ENCODE measurements at places on chromosomes 5 and 9.

DNA sequence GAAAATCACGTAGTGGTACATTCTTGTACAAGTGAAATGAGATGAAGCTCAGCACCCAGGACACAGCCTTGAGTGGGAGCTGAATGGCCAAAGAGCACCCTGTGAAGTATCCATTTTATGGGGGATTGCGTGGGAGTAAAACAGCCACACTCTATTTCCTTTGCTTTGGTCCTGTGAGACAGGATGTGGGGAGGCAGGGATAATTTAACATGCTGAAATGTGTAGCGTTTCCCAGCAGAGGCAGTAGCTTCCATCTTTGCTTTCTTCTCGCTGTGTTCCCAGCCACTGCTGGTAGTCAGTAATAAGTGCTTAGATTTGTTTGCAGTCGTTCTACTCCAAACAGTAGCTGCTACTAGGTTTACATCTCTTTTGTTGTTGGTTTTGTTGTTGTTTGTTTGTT lies 4.4 kb downstream of the IL31RA start:
- peak; percentile 56 for DNase-seq

- no peak for DNase-seq
Measured at GRCh38 chr5:142807372-142807911, 37.3 kb downstream of the ARHGAP26 start.

DNA sequence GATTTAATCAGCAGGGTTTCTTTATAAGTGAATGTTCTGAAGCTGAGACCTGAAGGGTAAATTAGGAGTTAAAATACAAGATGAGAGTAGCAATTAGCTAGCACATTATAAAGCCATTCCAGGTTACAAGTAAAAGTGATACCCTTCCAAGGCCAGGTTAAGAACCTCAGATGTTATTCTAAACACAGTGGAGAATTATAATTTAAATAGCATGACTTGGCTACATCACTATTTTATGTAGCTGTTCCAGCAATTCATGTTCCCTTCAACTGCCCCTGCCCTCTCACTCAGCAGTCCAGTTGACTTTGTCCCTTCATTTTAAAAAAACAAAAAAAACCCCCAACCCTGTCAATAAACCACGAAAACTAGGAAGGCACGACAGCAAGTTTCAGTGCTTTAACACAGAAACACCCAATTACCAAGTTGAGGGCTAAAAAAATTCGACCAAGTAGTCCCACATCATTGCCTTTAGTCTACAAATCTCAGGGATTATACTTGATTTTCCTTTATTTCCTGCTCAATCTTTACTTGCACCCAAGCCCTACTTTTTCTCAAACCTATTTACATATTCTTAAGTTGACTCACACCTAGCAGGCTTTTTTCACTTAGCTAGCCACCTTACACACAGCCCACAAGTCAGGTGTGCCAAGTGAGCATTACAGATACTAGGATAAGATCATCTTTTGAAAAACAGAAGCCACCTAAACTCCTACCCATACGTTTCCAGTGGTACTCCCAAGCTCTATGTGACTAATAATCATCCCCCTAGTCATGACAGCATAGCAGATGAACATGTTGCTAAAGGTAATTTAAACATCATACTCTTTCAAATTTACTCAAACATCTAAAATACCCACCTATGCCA lies 3.4 kb downstream of the RPL37 start:
- no peak for DNase-seq

- DNase-seq, result peak; percentile 29
Measured at GRCh38 chr9:135156525-135157510, 69.3 kb downstream of the OLFM1 start.

- no peak for DNase-seq
Measured at GRCh38 chr5:56155992-56156584, 77.0 kb downstream of the ANKRD55 start.

- DNase-seq, result peak; percentile 98
Measured at GRCh38 chr9:106878934-106879333, 16.0 kb downstream of the ZNF462 start.

- no peak for DNase-seq
Measured at GRCh38 chr5:133985540-133986180, 17.2 kb upstream of the C5orf15 start.

GRCh38 chr9:33162721-33163311 lies 4.3 kb downstream of the B4GALT1 start:
- peak; percentile 92 for DNase-seq

DNA sequence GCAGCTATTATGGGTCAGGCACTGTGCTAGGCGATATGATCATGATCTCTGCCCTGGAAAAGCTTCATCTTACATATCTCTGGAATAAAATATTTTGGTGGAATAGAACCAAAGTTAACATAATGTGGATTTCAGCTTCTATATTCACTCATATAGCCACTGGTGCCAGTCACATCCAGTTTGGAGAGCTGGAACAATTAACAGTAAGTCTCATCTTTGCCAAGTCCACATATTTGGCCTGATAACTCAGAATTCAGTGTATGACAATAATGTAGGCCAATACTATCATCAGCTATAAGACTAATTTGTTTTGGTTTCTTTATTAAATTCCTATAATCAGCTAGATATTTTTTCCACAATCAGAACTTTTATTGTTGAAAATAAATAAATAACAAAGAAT lies 5.9 kb upstream of the FAM13B start:
- no peak for DNase-seq

DNA sequence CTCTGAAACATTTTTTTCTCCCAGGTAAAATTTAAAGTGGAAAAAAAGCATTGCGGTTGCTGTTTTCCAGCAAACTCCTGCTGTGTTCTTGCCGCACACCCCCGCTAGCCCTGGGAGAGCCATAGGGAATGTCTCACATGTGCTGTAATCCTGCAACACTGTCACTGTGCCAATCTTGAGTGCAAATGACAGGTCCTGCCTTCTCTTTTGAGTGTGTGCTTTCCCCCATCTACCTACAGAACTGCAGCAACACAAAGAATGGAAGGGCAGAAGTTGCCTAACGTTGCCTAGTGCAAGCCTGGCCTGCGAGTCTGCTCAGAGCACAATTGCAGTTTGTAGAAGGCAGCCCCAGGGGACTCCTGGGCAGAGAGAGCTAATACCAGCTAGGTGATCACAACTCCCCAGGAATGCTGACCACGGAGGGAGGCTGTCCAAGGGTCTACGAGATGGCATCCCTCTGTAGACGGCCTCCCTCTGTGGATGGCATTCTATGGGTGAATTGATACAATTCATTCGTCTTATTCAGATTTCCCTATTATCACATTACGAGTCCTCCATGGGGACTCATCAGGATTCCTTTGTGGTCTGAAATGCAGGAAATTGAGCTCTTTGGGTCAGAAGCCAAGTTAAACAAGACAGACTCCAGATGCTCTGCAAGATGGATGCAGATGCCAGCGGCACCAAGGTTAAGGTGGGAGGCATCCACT lies 172.6 kb upstream of the S1PR3 start:
- DNase-seq, result peak; percentile 48

DNA sequence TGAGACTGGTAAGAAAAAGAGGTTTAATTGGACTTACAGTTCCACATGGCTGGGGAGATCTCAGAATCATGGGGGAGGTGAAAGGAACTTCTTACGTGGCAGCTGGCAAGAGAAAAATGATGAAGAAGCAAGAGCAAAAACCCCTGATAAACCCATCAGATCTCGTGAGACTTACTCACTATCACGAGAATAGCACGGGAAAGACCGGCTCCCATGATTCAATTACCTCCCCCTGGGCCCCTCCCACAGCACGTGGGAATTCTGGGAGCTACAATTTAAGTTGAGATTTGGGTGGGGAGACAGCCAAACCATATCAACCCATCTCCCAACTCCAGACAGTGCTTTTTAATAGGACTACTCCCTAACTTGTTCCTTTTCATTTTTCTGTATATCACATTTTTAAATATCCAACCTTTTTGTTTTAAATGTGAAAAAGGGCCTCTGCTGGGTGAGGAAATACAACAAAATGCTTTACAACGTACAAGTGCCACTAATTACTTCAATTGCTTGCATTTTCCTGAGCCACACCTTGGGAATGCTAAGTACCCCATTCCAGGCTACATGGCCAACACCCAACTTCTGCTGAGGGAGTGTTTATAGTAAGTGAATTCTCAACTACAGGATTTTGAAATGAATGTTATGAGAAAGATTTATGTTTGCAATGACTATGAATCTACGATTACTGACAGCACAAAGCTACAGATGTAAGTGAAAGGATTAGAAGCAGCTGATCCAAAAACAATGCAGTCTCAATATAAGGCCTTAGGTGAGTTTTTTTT lies 294.1 kb upstream of the CD180 start:
- DNase-seq, result peak; percentile 35

- no peak for DNase-seq
Measured at GRCh38 chr5:7540736-7541485, 145.0 kb downstream of the ADCY2 start.

DNA sequence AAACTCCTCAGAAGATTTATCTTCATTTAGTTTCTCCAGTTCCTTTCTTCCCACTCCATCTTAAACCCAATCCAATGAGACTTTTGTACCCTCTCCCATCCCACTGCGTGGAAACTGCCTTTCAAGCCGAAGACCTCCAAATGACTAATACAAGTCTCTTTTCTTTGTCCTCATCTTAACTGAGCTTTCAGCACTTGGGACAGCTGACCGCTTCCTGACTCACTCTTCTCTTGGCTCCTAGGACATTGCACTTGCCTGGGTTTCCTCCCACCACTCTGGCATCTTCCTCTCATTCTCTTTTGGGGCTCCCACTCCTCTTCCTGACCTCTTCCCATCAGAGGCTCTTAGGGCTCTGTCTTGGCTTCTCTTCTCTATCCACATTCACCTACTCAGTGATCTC lies 243.7 kb downstream of the HSPA4 start:
- no peak for DNase-seq

GRCh38 chr9:9202276-9202675 lies 1402.7 kb upstream of the DMAC1 start:
- DNase-seq, result no peak

DNA sequence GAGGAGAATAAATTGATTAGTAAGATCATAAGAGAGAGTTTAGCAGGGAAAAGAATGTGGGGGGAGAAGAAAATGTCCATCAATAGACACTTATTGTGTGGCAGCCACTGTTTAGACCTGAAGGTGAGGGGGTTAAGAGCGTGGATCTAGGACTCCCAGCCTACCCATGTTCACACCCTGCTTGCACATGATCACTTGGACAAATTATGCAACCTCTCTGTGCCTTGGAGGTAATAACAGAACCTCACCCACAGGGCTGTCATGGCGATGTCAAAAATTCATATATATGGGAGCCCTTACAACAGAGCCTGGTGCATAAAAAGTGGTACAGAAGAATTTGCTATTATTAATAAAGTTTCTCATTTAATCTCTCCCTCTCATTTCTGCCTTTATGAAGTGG lies 86.0 kb upstream of the EQTN start:
- DNase-seq, result no peak

GRCh38 chr9:110894731-110895130 lies 143.5 kb downstream of the LPAR1 start:
- DNase-seq, result no peak

- no peak for DNase-seq
Measured at GRCh38 chr5:68873198-68873597, 220.6 kb upstream of the SLC30A5 start.

- no peak for DNase-seq
Measured at GRCh38 chr5:82594097-82594496, 315.9 kb upstream of the RPS23 start.

GRCh38 chr5:82274343-82275211 lies 3.6 kb downstream of the RPS23 start:
- no peak for DNase-seq

DNA sequence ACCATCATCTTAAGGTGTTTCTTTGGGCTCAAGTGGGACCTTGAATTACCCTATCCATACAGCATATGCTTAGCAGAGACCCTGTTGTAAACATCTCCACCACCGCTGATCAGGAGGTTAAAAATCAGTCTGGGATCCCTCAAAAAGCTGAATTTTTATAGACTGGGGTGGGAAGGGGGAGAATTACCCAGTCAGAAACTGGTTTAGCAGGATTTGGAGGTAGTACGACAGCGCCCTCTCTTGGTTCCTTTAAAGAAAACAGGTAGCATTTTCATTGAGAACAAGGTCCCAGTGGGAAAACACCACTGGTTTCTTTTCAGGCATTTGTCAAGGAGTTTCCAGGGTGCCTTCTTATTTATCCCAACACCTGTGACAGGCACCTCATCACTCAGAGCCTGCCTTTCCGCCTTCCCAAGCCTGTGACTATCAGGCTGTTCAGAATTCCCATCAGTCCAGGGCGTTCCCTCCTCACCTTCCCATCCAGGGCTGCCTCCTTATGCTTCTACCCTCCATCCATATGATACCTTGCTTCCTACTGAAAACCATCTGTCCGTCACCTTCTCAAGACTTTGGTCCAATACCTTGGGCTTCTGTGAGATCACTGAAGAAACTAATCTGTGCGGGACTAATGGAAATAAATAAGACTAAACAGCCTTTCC lies 203.8 kb upstream of the RAI14 start:
- DNase-seq, result peak; percentile 32

GRCh38 chr5:18393565-18394442 lies 759.5 kb downstream of the TAF11L14 start:
- peak; percentile 11 for DNase-seq

GRCh38 chr5:8908055-8908683 lies 637.7 kb downstream of the SEMA5A start:
- DNase-seq, result peak; percentile 23

GRCh38 chr9:134434894-134435506 lies 108.7 kb downstream of the RXRA start:
- peak; percentile 98 for DNase-seq

DNA sequence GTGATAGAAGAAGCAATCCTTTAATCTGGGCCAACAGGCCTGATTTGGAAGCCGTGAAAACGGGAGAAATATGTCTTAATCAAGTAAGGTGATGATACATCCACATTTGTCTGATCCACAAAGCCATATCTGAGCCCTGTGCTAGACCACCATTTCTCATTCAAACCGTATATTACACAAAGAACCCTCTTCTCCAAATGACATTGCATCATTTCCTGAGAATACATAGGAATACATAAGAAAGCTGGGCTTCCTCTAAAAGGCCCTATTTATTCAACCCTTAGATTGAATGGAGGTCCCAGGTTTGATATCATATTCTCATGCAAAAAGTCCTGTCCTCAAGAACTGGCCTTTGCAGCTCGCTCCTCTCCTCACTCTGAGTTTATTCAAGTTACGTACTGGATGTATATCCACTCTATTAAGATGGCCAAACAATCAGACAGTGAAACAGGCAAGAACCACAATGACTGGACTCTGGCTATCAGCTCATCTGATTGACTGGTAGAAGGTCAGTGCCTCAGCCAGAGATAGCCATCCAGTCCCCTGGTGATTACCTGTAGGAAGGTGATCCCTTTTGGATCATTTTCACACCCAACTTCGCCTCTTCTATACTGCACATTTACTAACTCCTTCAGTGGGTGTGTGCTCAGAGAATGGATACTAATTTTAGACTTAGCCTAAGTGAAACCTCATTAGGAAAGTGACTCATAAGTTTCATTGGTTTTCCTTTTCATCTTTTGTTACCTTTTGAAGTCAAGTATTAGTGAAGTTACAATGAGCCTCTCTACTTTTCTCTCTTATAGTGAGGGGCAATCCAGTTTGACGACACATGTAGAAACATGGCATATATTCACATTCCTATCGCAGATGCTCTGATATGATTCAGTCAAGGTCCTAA lies 167.6 kb upstream of the WWC1 start:
- no peak for DNase-seq

GRCh38 chr9:15371448-15371845 lies 51.2 kb upstream of the SNAPC3 start:
- DNase-seq, result no peak

GRCh38 chr9:99351647-99352046 lies 129.6 kb downstream of the SEC61B start:
- DNase-seq, result no peak
